ENCODE measurements at places on chromosomes 16 and 17. TPM values are rescaled to one million over a fixed set of nuclear protein-coding genes. Genes with fewer than 3 reads are reported as not detected.

Gene KRT39
- total RNA-seq, result not detected

DNA sequence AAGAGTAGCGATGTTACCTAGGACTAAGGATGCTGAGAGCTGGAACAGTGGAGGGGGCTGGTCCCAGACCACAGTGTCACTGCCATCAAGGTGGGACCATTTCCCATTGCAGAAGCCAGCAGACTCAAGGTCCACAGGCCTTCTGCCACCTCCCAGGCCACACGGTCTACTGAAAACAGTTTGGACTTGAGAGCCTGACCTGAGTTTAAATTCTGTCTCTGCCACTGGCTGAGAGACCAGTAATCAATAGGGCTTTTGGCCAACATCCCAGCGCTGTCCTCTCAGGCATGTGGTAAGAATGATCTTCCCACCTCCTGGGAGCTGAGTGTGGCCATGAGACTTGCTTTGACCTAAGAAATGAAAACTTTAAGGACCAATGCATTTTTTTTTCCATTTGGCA lies 331.4 kb upstream of the CDH5 start:
- DNase-seq, result no peak

Gene CPHXL2
- not detected for total RNA-seq

GRCh38 chr16:7246578-7246977 lies 86.1 kb upstream of the RBFOX1 start:
- DNase-seq, result no peak

DNA sequence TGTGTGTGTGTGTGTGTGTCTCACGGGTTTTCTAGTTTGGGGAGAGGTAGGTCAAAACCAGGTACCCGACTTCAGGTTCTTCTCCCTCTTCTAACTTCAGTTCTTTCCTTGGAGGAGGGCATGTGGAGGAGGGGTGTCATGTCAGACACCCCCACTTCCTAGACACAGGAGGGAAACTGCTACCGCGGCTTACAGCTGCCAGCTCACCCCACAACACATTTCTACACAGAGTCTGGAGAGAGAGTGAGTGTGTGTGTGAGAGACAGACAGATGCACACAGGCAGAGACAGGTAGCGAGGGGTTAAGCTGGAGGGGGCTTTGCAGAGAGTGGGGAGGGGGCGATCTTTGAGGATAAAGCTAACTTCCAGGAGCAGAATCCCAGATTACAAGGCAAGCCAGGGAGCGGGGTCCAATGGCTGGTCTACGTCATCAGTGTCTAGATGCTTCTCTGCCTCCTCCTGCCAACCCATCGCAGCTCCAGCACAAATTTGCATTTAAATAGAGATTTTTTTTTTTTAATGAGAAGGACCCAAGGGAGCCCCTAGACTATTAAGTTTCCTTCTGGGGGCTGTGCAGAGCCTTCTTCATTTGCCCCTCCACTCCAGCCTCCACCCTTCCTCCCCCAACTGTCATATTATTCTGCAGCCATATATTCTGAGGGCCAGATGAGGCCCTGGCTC lies 48.9 kb downstream of the MRM1 start:
- no peak for DNase-seq

DNA sequence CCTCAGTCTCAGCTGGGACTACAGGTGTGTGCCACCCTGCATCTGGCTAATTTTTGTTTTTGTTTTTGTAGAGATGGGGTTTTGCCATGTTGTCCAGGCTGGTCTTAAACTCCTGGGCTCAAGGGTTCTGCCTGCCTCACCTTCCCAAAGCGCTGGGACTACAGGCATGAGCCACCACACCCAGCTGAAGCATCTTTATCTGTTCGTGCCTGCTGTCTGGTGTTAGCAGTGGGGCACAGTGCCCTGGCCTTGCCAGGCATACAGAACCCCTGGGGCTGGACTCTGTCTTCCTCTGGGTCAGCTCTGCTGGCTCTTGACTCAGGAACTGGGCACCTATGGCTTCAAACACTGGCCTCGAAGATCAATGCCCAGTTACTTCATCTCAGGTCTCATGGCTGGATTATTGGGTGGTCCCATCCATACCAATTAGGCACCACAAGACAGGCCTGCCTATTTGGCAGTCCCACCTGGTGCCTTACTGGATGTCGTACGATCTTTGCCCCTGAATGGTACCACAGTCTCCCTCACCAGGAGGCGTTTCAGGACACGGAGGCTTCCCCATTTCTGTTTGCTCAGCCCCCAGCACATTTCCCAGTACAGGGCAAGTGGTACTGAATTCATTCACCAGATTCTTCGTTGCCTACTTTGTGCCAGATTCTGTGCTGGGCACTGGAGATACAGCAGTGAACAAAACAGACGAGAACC lies 99.3 kb downstream of the RAB11FIP4 start:
- DNase-seq, result no peak

- DNase-seq, result no peak
Observed at GRCh38 chr16:30184096-30184890, 891 bp downstream of the CORO1A start.

Gene MYH2
- not detected for total RNA-seq

Gene KRT33A
- total RNA-seq, result not detected

Gene FOXC2
- 1.1 TPM for total RNA-seq

Gene TBX2
- 23.6 TPM for total RNA-seq

GRCh38 chr17:71667661-71668060 lies 453.2 kb upstream of the SOX9 start:
- DNase-seq, result no peak

- DNase-seq, result no peak
Observed at GRCh38 chr17:8141741-8142140, 10.5 kb downstream of the PER1 start.

GRCh38 chr17:62680541-62681052 lies 53.1 kb downstream of the MRC2 start:
- DNase-seq, result no peak

Gene C17orf78
- not detected for total RNA-seq

DNA sequence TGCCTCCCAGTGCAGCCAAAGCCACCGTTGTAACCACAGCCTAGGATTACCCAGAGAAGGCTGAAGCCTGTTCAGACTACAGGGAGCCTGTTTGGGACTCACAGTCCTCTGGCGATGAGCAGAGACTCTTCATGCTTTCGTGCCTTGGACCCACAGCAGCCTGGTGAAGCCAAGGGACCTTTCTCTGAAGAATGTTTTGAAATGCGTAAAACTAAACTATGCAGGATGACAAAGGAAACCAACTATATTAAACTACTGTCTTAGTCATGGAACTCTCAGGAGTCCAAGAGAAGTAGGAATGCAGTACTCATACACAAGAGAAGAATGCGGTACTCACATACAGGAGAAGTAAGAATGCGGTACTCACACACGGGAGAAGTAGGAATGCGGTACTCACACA lies 20.9 kb downstream of the ABR start:
- DNase-seq, result peak; percentile 84

Gene CNGB1
- total RNA-seq, result not detected

- DNase-seq, result peak; percentile 70
Observed at GRCh38 chr16:24737391-24737871, 8.0 kb downstream of the TNRC6A start.

- no peak for DNase-seq
Observed at GRCh38 chr17:5123343-5124124, 7.7 kb downstream of the USP6 start.

- DNase-seq, result no peak
Observed at GRCh38 chr17:50169881-50170459, 4.2 kb downstream of the SGCA start.

- DNase-seq, result no peak
Observed at GRCh38 chr17:19461116-19461515, 50.1 kb downstream of the RNF112 start.

All from IMR-90 (cell line).